Sciatic nerve (tissue), 2 donors: ENCODE measurements at places on chromosomes 5 and 9. TPM values are rescaled to one million over a fixed set of nuclear protein-coding genes. Genes with fewer than 3 reads are reported as not detected.

DNA sequence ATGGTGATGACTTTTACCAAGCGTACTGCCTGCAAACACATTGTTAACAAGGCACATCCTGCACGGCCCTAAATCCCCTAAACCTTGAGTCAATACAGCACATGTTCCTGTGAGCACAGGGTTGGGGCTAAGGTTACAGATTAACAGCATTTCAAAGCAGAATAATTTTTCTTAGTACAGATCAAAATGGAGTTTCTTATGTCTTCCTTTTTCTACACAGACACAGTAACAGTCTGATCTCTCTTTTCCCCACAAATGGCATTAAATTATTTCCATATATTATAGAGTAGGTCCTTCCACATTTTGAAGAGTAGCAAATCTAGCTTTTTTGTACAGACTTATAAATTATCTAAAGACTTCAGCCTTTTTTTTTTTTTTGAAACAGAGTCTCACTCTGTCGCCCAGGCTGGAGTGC lies 1.6 kb upstream of the TMEM141 start:
- no peak for DNase-seq

- DNase-seq = no peak
Observed at GRCh38 chr5:122468351-122469116, 156.5 kb downstream of the SNCAIP start.

- peak; percentile 77 for DNase-seq
Observed at GRCh38 chr5:179264783-179265513, 80.3 kb downstream of the ADAMTS2 start.

DNA sequence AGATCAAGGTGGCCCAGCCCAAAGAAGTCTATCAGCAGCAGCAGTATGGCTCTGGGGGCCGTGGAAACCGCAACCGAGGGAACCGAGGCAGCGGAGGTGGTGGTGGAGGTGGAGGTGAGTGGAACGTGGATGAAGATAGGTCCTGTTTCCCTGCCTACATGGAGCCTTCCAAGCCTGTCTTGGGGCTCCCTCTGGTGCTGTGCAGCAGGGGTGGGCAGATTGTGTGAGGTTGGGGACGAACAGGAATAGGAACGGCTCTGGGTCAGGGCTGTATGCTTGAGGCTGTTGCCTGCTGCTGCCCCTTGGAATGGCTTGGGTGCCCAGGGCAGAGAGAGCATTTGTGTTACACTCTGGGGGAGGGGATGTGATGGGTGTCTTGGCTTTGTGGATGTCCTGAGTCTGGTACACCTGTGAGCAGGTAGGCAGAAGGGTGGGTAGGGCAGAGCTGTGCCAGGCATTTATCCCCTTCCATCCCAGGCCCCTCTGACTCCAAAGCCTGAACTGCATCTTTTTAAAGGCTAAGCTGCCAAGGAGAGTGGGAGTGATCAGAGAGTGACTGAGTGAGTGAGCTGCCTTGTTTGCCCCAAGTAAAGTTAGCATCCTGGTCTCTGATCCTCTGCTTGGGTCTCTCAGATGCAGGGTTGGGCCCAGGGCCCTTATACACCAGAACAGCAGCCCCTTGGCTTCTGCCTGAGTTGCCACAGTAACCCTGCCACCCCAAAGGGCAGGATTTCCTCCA lies 5.2 kb downstream of the HNRNPAB start:
- DNase-seq = no peak

DNA sequence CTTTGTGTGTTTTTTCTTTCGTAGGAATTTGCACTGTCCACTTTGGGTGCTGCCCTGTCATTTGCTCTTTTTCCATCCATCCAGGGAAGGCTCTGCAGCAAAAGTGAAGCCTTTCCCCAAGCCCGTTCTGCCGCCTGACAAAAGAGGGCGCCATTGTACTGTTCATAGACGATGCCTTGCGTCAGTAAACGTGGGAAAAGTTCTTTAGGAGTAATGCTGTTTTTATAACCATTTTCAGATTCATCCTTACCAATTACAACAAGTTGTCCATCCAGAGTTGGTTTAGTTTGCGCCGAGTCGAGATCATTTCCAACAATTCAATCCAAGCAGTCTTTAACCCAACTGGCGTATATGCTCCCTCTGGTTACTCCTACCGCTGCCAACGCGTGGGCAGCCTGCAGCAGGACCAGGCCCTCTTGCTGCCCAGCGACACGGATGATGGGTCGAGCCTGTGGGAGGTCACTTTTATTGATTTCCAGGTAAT lies 34.3 kb upstream of the RPS23 start:
- peak; percentile 82 for DNase-seq

DNA sequence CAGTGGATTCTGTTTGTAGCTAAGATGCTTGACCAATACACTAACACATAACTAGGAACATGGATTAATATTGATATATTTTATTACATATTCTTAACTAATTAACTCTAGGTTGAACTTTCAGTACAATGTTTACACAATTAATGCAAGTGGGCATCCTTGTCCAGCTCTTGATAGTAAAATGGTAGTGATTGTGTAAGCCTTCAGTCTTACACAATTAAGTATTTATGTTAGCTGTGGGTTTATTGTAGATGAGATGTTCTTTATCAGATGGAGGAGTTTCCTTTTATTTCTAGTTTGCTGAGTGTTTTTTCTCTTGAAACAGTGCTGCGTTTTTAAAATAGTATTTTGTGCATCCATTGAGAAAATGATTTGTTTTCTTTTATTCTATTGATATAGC lies 1210.8 kb downstream of the CDH12 start:
- no peak for DNase-seq

DNA sequence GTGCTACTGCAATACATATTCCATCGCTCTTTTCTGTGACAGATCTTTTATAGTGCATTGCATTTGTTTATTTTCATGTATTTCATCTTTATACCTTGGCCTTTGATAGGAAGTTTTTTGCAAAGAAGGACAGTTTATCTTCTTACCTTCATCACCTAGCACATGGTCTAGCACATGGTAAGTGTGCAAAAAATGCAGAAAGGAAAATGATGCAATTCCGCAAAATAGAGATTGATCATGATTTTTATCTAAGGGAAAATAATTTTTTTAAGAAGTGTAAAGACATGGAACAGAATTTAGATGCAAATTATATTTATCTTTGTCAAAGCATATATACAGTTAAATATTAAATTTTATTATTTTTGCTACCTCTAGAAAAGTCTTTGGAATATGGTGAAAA lies 19.2 kb upstream of the NIM1K start:
- DNase-seq = no peak

- no peak for DNase-seq
Observed at GRCh38 chr5:111697215-111697614, 59.8 kb downstream of the NREP start.

- no peak for DNase-seq
Observed at GRCh38 chr5:106964132-106964531, 706.6 kb downstream of the EFNA5 start.

- no peak for DNase-seq
Observed at GRCh38 chr9:88947581-88948573, 43.4 kb upstream of the S1PR3 start.

- DNase-seq = peak; percentile 53
Observed at GRCh38 chr9:134624137-134624591, 17.4 kb upstream of the COL5A1 start.

DNA sequence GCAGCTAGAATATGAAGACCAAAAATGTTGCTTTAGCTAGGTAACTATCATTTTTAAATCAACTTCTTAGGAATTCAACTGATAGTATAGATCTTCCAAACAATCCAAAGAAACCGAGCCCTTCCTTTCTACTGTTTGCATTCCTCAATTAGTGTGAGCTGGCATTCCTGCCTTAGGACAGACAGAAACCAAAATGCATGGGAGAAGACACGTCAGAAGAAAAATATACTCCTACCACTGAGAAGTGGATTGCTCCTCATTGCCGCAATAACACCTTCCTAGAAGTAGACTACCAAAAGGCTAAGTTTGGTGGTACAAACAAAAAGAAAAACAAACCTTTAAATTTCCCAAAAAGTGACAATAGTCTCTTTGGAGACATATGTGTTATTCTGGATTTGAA lies 440.0 kb downstream of the SEMA5A start:
- no peak for DNase-seq

GRCh38 chr9:99743455-99743854 lies 78.2 kb upstream of the NR4A3 start:
- DNase-seq = no peak

- no peak for DNase-seq
Observed at GRCh38 chr5:57858905-57859304, 376.3 kb upstream of the ACTBL2 start.

DNA sequence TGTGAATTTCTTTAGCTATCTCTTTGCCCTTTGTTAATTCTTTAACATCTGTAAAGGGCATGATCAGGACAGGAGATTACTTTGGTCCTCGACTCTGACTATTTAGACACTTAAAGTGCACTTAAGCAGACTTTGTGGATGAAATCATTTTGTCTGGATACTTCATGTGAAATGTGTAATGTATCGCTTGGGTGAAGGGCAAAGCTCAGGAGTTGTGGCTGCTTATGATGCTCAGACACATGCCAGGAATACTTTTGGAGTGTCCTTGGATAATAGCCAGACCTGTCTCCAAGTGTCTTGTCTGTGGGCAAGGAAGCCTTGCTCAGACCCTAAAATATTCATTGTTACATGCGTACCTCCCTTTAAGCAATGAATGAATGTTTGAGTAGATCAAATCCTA lies 87.8 kb downstream of the RAI14 start:
- no peak for DNase-seq

GRCh38 chr5:156640691-156641241 lies 209.3 kb upstream of the PPP1R2B start:
- no peak for DNase-seq

- DNase-seq = no peak
Observed at GRCh38 chr5:140432916-140433315, 31.3 kb downstream of the ANKHD1 start.

DNA sequence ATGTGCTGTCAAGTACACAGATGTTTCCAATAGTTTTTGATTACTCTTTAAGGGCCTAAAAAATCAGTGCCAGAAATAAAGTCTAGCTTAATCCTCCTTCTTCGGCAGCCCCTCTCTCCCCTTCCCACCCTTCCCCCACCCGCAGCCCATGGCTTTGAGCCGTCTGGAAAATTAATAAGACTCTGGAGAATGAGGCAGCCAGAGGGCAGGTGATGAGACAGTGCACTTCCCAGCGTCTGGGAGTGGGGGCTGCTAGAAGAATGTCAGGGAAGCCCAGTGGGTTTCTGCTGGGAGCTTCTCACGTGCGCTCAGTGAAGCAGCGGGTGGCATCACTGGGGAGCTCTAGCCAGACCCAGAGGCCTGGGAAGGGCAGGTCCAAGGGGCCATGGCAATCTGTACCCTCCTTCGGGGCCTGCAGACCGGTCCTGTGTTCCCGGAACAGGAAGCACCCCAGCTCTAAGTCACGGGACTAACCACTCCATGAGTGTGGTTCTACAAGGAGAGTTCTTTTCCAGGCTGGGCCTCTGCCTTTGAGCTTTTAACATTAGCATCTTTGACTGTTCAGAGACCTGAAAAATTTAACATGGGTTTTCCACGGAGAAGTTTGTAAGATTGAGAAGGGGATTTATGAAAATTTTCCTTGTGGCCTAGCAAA lies 164.8 kb upstream of the OTULINL start:
- no peak for DNase-seq

DNA sequence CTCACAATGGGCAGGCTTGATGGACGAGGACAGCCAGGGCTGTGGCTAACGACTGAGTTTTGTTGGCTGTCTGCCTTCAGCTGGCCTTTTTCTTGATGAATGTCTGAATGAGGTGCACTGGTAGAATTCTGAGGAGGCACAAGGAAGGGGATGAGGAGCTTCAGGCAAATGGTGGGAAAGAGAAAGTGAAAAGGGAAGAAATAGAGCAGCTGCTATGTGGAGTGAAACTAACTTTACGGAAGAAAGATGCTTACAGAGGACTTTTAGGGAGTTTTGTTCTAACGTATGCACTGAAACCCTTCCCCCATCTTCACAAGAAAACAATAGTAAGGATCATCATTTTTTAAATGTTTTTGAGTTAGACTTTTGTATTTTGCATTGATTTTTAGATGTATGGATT lies 45.3 kb downstream of the OR2K2 start:
- no peak for DNase-seq

The BDP1 gene
- 44.0 TPM for total RNA-seq

The STK32A gene
- total RNA-seq = 29.1 TPM

The PCDHGB5 gene
- 16.3 TPM for total RNA-seq

The SPOCK1 gene
- total RNA-seq = 52.4 TPM

The DOLPP1 gene
- 10.3 TPM for total RNA-seq

The GABRA6 gene
- not detected for total RNA-seq

The IFNK gene
- total RNA-seq = not detected

The SLC24A2 gene
- 0.04 TPM for total RNA-seq

The BTNL8 gene
- total RNA-seq = 0.53 TPM
